RCC 7860 (cell line): ENCODE measurements at places on chromosomes 5 and 9.

GRCh38 chr5:10509575-10509974 is 54.3 kb upstream of the ANKRD33B start:
- no peak for DNase-seq

DNA sequence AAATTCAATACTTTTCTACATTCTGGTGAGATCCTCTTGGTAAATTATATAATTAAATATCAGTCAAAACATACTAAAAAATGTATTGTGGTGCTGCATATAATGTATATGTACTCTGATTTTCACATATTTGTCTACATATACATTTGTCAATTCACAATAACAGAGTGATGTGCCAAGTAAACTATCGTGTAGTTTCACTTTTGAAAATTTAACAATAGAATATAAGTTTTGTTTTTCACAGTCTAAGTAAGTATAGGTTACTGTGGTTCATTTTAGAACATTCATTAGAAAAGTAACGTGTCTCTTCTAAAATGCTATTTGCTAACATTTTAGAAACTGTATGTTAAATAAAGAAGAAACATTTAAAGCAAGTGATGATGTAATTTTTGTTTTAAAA is 73.6 kb downstream of the NR3C1 start:
- no peak for DNase-seq

DNA sequence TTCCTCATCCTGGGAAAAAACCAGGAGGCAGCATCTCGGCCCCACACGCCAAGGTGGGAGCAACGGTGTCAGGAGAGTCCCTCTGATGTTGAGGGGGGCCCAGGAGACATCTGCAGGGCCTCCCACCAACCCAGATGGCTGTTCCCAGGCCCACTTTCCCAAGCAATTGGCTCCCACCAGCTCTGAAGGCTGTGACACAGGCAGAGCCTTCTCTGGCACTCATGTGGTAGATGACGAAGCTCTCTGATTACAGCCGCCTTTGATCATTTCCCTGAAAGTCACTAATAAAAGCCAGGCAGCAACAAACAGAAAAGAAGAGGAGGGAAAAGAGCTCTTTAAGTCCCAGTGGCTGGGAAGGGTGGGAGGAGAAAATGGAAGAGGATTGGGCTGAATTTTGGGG is 226.5 kb downstream of the CDK5RAP2 start:
- DNase-seq: no peak

GRCh38 chr9:132994410-132995120 is 16.1 kb downstream of the GFI1B start:
- no peak for DNase-seq

- no peak for DNase-seq
Observed at GRCh38 chr9:126222835-126223431, 103.7 kb upstream of the MVB12B start.

DNA sequence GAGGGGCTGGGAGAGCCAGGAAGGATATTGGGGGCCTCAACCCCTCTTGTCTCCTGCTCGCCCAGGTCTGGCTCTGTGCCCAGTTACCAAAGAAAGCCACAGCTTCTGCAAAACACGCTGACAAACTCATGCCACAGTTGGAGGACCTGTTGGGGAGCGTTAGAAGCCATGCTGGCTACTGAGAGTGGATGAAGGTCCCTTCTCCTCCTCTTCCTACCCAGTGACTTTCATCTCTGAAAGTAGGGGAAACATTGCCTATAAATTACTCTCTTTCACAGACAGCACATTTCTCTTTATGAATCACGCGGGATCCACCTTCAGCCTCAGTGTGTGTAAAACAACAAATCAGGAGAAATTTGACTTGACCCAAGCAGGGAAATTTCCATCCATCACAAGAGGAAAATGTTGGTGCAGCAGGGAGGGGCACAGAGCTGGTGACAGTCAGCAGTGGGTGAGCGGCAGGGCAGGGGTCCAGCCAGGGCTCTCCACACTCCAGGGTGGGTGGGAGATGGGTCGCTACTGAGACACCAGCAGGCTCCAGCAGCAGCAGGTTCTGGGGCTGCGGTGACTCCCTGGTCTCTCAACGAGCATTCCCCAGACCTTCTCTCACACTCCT is 181.9 kb downstream of the FGF18 start:
- DNase-seq: no peak

GRCh38 chr5:93925321-93925720 is 183.9 kb upstream of the POU5F2 start:
- DNase-seq: no peak

DNA sequence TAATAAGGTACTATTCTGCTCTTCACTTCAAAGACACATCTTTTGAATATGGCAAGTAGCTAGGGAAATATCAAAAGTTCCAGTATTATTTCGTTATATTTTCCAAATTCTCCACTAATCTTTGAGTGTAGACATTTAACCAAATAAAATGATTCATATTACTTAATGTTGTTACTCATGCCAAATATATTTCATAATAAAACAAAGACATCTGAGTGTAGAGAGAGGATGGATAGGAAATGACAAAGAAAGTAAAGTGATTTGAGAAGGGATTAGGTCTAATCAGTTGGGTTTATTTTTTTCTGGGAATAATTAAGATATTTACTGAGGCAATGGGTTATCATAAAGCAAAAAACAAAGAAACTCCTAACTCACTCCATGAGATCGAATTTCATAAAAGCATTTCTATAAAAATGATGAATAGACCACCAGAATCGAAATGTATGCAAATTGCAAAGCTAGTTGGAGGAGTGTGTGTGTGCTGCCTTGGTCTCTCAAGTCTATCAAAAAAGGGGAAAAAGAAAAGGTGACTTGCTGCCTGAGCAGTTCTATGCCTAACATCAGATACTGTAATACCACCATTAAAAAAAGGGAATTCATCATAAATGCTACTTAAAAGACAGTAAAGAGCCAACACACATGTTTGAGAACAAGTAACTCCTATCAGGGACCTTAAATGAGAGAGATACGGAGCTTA is 255.5 kb downstream of the PDE4D start:
- DNase-seq: no peak

DNA sequence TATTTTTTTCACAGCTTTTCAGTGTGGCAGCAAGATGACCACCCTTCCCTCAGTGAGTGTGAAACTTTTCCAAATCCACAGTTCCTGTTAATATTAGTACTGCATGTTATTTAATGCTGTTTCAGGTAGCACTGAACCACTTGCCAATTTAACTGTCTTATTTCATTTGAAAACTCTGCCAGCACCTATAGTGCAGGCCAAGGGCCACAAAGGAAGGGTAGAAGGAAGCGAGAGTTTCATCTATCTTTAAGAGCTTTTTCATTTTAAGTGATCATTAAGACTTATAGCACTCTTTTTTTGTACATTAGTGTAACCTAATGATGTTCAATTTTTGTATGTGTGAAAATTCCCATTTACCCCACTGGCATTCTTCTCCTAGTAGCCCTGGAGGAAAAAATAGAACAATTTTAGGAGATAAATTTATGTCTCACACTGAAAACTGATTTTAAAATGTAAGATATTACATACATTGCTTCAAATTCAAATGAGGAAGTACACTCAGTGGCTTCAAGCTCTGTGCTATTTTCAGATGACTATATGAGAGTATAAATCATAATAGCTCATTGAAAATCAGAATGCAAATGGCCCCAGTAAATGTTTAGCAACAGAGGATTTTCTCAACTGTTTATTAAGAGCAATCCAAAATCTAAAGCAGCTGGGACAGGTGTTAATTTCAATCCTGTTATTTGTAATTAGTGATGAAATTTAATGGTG is 820.5 kb downstream of the PTPRD start:
- no peak for DNase-seq

- DNase-seq: no peak
Observed at GRCh38 chr9:94166976-94167346, 82.7 kb downstream of the PTPDC1 start.

DNA sequence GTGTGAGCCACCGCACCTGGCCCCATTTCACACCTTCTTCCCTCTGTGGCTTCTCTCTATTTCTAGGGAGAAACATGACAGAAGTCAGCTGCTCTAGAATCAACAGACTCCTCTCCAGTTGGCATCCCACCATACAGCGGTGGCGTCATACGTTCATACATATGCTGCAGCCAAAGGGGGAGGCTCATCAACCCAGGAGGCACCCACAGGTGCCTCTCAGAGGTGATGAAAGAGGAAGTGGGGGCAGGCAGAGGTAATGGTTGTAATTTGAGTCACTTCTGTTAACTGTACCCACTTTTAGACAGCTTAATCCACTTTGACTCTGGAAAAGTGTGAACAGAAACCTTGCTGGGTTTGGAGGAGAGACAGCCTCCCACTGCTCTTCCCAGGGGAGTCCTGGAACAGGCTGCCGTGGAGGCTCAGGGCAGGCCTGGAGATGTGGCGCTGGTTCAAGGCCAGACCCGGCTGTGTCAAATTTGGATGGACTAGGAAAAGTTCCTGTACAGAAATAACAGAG is 47.3 kb upstream of the SUB1 start:
- DNase-seq: no peak

DNA sequence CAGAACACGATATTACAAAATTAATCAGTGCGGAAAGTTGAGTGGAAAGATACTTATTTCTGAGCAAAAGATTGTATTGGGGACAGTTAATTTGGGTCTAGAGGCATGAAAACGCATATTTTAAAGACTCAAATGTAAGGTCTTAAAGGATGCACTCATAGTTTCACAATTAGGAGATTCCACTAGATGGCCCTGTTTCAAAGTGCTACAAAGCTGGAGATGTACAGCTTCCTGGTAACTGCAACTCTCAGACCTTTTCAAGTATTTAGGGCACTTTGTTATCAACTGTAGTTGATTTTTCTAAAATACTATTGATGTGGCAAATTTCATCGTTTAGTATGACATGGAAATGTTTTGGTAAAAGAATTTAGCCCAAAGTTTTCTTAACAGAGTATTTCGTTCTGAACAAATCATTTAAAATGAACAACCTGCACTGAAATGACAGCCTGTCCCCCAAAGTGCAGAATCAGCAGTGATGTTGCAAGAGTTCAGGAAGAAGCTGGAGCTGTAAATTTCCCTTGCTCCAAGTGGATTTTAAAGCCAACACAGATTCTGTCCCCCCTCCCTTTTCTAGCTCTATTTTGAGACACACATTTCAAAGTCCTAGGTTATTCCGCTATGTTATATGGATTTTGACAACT is 16.2 kb upstream of the NDUFB6 start:
- DNase-seq: peak; percentile 38

GRCh38 chr9:21560281-21560745 is 78.2 kb upstream of the IFNE start:
- DNase-seq: no peak

DNA sequence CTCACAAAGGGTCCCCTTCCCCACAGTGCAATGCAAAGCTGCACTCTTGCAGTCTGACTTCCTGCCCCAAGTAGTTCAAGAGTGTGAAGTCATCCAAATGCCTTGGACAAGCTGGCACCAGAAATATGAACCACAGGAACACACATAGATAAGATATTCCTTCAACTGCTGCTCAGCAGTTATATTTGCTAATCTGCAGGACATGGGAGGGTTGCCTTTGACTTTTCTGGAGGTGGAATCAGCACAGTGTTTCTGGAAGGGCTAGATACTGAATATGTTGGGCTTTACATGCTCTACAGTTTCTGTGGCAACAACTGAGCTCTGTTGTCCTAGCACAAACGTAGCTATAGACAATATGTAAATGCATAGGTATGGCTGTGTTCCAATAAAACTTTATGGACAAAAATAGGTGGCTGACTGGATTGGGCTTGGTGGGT is 96.7 kb upstream of the PCA3 start:
- peak; percentile 94 for DNase-seq

DNA sequence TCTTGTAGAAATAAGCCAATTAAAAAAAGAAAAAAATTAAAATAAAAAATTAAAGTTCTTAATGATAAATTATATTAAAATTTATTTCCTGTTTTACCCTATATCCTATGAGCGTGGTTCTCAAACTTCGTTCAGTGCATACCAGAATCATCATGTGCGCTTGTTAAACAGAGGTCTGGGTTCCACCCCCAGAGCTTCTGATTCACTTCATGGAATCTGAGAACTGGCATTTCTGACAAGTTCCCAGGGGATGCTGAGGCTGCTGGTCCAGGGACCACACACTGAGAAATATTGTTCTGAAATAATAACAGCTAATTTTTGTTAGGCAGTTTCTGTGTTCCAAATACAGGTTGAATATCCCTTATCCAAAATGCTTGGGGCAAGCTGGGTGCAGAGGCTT is 79.3 kb downstream of the TMC1 start:
- no peak for DNase-seq

DNA sequence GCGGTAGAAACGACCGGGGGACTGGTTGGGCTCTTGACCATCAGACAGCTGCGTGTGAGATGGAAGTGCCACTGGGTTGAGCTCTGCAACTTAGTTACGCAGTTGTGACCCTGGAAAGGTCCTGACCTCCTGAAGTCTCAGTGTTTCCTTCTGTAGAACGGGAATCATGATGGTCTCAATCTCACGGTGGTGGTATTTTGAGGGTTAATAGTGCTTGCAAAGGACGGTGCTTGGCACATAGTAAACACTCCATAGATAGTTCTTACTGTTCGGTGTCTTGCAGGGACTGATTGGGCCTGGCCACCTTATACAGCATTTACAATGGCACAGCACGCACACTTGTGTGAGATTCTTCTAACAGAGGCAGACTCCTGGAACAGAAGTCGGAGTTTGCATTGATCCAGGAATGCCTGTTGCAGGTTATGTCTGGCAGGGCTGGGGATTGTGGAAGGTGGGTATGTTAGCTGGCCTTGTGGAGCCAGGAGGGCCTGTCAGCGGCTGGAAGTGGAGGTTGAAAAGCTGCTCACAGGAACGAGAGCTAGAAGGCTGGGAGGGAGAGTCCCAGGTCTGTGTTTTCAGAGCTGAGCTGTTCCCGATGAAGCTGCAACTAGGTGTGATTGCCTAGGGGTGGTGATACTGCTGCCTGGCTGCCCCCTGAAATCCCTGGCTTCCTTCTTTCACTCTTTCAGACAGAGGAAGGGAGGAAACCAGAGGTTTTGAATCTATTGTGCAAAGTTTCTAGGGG is 962 bp upstream of the TXN start:
- no peak for DNase-seq

DNA sequence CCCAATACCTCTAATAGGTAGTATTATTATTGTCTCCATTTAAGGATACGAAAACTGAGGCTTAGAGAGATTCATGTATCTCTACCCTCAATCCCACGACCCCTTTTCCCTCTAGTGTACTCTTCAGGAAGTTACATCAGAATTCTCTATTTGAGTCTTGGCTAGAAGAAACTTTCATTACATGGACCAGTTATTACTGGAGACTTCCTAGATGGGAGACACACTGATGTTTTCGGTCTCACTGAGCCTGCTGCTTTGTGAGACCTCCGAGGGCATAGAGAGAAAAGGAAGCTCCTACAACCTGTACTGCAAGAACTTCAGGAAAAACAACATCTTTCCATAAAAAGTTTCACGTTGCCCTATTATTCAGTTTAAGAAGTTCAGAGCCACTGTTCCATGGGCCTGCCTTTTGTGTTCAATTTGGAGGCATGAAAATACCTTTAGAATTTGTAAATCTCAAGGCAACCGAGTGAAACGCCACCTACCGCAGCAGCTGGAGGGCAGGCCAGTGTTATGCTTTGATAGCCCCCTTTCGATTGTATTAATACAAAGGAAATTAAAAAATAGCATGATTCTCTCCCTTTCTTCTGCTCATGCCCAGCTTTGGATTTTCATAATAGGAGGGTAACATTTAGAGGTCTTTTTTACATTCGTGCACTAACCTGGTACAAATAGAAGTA is 223.3 kb downstream of the EBF1 start:
- no peak for DNase-seq
